ENCODE measurements at places on chromosomes 5 and 9.

GRCh38 chr5:3896098-3896497, 300.5 kb downstream of the IRX1 start:
- DNase-seq: no peak

GRCh38 chr5:151214614-151215545, 9.0 kb downstream of the CCDC69 start:
- no peak for DNase-seq

GRCh38 chr5:135989686-135990085, 34.9 kb upstream of the LECT2 start:
- no peak for DNase-seq

- no peak for DNase-seq
These were observed 275.5 kb upstream of the TMEM161B start for GRCh38 chr5:88544136-88544645.

DNA sequence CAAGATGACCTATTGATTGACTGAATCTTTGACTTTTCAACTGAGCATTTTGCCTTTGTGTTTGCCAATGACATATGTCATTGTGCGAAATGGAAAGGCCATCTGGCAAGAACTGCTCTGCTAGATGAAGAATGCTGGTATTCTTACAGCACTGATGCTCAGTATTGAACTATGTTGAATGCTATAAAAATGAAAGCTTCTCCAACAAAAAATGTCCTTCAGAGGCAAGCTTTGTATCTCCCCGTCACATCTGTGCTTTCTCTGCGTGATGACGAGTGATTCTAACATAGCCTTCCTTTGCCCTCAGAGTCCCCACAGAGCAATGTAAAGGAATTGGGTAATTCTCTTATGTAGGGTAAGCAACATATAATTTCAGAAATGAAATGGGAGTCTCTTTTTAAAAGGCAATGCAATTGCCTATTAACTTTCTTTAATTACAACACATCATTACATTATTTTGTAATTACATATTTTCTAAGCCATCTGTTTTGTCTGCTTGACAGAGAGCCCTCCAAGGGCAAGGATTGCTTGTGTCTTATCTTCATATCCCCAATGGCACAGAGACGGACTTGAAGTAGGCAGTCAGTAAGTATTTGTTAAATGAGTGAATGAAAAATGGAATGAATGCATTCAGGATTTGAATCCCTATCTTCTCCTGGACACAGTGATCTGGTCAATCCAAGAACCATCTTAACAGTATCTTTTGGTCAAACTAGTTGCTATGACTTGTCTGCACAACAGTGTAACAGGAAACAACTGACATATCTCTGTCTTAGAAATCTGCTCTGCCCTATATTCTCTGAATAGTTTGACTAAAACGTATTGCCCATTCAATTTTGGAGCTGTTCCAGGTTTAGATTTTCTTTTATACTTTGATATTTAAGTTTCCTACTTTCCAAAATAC, 46.1 kb downstream of the ENC1 start:
- DNase-seq: no peak

DNA sequence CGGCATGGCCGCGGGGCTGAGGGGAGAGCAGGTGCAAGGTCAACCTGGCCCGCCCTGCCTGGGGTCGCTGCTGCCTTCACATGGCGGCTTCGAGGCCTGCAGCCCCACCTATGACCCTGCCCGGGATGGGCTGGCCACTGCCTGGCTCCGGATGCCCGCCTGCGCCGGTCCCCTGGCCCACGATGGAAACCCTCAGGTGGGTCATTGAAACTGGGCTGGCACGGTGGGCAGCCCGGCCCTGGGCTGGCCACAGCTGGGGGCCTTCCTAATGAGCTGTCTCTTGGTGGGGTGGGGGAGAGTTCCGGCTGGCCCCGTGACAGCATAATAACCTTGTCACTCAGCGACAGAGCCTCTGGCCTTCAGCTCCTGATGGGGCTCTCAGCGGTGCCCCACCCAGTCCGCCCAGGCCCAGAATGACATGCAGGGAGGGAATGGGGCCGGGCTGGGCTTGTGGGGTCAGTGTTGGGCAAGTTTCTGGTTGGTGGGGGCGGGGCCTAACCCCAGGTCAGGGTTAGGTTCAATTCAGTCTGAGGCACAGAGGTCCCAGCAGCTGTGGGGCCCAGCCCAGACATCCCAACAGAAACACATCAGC, at the start of gene CCDC187:
TSS of gene CCDC187 (minus strand) at position 270 of the 592 bp plus-strand sequence. CDS start at position 6, 264 bp downstream.
- DNase-seq: no peak

GRCh38 chr9:30060976-30061375, 2323.5 kb upstream of the ACO1 start:
- DNase-seq: no peak

- no peak for DNase-seq
These were observed 2.2 kb downstream of the FAM78A start for GRCh38 chr9:131273856-131274673.

- DNase-seq: no peak
These were observed 28.7 kb downstream of the PTTG1 start for GRCh38 chr5:160450164-160450932.

DNA sequence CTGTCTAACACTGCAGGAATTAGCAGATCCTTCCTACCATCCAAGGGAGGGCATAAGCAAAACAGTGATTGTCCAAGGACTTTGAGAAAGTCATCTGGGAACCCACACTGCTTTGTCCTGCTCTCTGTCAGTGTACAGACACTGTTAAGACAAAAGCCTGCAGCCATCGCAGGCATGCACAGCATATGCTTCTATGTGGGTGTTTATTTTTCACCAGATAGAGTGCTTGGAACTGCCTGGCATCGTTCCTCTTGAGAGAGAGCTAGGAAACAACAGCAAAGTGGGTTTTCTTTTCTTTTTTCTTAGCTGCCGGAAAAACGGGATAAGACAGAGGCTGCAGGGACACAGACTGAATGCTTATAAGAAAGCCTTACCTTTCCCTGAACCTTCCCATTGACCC, 212.3 kb downstream of the ICE1 start:
- DNase-seq: no peak

DNA sequence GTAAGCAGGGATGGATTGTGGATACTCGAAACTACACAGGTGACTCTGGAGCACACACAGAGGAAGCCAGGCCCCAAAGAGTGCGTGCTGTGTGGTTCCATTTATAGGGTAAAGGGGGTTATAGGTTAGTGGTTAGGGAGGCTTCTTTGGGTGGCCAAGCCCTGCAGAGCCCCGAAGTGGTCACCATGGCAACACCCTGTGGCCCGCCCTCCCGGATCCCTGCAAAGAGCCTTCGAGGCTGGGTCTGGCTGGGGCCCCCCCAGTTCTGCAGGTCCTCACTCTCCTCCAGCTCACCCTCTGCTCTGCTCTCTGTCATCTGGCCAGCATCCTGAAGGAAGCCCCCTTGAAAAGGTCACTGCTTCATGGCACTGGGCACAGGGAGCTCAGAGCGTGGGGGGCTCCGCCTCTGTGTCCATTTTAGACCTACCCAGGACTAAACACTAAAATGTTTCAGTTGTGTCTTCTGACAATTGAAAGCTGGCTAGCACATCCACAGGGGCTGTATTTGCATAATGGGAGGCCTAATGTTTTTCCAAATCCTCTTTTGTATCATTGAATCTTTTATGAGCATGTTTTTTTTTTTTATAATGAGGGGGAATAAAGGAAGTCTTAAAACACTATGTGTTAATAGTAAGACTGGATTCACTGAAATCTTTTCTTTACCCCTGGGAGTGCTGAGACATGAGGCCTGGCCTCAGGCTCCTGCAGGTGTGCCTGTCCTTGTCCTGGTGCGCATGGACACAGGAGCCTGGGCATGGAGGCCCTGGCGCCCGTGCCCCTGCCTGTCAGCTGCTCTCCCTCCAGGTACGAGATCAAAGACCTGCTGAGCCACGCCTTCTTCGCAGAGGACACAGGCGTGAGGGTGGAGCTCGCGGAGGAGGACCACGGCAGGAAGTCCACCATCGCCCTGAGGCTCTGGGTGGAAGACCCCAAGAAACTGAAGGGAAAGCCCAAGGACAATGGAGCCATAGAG, 55.3 kb downstream of the WNK2 start:
- no peak for DNase-seq

DNA sequence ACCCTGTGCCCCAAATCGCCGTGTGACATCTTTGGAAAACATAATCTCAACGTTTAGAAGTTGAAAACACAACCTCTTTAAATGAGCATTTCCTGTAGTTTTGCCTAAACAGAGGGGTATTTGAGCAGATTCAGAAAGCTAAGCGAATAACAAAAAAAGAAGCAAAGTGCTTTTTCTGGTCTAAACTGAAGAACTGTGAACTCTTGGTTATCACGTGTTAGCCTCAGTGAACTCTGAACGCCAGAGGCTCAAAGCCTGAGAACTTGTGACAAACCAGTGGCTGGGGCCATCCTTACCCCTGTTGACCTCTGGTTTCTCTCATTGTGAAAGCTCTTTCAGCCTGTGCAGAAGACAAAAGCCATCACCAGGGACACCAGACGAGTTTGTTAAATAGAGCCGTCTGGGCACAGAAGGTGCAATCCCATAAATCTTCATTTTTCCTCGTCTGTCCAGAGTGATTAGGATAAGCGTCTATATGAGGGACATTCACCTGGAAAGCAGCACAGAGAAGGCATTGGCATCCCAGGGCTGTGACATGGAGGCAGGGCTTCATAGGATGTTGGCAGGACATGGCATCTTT, 61.4 kb upstream of the ICE1 start:
- DNase-seq: no peak

DNA sequence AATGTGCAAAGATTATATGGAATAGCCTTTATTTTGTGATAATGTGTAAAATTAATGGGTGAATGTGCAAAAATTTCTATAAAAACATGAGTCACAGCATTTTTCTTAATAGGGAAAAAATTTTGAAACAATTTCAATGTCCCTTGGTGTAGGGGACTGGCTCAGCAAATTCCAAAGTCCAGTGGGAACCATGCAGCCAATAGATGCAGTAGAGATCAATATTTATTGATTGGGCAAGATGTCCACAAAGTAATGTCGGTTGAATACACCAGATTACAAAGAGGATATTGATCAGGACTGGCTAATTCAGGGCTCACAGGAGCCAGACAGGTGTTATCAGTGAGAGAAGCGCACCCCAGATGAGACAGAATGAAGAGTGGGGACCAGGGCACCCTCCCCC, 62.5 kb downstream of the AMBP start:
- no peak for DNase-seq

DNA sequence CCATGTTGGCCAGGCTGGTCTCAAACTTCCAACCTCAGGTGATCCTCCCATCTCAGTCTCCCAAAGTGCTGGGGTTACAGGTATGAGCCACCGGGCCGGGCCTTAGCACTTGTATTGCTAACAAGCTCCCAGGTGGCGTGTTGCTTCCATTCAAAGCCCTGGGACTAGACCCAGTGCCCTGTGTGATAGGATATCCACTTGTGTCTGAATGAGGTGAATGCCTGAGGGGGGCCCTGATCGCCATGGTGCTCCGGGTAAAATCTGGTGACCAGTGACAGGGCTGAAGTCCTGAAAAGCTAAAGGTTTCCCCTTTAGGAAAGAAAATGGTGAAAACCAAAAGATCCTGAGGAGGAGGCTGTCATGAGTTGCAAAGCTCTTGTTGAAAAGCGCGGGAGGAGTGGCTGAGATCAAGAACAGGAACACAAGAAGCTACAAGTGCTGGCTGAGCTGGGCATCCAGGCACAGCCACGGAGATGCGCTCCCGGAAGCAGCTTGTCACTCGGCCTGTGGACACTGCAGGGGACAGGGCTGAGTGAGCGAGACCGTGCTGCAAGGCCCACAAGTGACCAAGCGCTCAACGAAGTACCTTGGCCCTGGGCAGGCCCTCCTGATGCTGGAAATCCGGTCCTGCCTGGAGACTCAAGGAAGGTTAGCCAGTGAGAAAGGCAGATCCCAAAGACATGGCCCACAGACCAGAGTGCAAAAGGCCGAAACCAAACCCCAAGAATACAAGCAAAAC, 39.8 kb upstream of the NXNL2 start:
- DNase-seq: no peak

DNA sequence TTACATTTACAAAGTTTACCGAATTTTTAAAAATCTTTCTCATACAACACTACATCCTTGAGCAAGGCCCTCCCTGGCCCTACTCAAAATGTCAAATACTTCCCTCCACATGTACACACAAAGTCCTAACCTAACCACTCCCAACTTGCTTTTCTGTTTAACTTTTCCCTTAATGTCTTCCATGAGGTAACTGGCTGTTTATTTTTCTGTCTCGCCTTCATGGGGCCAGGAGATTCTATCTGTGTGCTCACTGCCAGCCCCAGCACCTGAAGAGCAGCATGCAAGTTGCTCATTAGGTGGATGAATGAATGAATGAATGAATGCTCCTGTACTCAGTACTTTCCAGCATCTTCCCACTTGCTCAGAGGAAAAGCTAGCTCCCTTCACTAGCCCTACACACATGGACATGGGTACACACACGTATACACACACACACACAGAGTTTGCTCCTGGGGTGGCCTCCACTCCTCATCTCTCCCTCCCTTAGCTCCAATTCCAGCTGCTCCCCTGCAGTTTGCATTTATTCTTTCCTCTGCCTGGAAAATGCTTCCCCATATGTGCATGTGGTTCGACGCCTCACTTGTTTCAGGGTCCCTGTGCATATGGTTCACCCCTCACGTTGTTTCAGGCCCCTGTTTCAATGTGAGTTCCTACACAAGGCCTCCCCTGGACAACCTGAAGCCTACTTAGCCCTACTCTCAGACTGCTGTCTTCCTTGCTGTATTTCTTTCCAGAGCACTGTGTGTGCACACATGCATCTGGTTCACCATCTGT, 165.2 kb downstream of the ROR2 start:
- no peak for DNase-seq

GRCh38 chr9:130029223-130029973, 13.6 kb downstream of the FNBP1 start:
- DNase-seq: no peak

DNA sequence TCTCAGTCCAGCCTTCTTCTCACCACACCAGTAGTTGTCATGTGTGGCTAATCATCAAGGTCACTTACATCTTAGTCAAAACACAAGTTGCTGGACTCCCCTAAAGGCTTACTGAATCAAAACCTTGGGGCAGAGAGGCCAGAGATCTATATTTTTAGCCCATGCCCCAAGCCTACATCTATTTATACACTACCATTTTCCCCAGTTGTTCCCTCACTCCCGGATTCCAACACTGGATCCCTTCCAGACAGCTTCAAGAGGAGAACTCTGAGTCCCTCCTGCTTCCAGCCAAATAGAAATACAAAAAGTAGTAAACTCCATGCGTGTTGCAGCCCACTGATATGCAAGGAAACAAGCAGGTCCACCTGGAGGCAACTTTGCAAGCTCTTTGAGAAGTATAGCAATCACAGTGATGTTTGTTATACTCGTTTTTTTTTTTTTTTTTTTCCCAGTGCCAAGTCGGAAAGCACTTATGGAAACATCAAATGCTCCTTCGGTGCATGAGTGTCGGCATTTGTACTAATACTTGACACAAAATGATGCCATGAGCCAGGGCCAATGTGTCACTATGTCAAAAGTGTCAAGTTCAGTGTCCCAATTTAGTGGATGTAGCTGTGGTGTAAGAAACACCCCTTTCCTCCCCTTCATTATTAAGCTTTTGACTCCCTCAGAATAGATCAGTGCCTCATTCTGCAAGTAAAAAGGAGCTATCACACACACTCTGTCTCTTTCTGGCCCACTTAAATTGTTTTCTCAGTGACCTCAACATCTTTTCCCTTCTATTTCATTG, 594.2 kb upstream of the SGCD start:
- DNase-seq: no peak
